Activated CD4-positive, alpha-beta T cell treated with anti-CD3 and anti-CD28 coated beads for 36 hours (primary cell): ENCODE measurements at places on chromosomes 4 and X. TPM values are rescaled to one million over a fixed set of nuclear protein-coding genes. Genes with fewer than 3 reads are reported as not detected.

DNA sequence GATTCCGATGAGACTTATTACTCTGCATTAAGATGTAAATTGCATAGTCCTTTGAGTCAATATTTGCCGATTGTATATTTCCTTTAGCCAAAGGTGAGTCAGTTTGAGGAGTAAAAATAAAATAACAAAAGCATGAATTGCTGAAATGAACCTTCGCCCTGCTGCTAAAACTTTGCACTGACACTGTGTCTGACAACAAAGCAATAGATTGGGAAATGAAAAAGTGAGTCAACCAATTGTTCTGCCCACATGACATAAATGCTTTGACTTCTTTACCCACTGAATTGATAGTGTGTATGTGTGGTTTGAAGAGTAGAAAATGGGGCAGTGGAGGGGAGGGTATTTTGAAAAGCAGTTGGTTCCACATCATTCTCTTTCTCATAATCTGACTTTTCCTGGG lies 88.4 kb upstream of the AFF2 start:
- H3K27ac ChIP-seq: no peak overlapping the region
- peaks cover 10% of the 10 kb centered on the region for H3K27me3 ChIP-seq
- no peaks in the 10 kb centered on the region for H3K36me3 ChIP-seq
- peaks cover 12% of the 10 kb centered on the region for H3K4me1 ChIP-seq
- no peak for DNase-seq

DNA sequence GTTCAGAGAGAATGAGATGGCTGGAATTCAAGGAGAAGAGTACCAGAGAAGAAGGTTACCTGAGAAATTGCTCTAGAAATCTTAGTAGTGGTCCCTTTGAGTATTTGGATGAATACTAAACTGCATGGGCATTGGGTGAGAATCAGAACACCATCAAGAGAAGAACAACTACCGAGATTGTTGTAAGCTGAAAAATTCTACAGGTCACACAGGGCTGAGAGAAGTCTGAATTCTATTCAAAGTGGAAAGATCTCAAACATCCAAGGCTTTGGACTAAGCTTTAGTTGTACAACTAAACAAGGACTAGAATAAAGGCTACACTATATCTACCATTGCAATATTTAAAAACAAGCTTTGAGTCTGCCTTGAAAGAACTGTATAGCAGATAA lies 40.8 kb downstream of the LRBA start:
- H3K4me1 ChIP-seq: peaks cover 68% of the 10 kb centered on the region
- DNase-seq: no peak
- H3K27ac ChIP-seq: no peak overlapping the region
- H3K4me3 ChIP-seq: no peak overlapping the region
- H3K27me3 ChIP-seq: no peaks in the 10 kb centered on the region

DNA sequence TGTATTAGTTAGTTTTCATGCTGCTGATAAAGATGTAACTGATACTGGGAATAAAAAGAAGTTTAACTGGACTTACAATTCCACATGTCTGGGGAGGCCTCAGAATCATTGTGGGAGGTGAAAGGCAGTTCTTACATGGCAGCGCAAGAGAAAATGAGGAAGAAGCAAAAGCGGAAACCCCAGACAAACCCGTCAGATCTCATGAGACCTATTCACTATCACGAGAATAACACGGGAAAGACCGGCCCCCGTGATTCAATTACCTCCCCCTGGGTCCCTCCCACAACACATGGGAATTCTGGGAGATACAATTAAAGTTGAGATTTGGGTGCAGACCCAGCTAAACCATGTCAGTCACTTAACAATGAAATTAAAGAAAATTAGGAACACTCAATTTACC lies 499.1 kb downstream of the FSTL5 start:
- H3K4me1 ChIP-seq: no peaks in the 10 kb centered on the region
- H3K36me3 ChIP-seq: no peaks in the 10 kb centered on the region
- H3K27me3 ChIP-seq: no peaks in the 10 kb centered on the region
- DNase-seq: no peak
- H3K27ac ChIP-seq: no peak overlapping the region
- no peak overlapping the region for H3K4me3 ChIP-seq

GRCh38 chrX:69501429-69501828 lies 2.7 kb upstream of the NALF2 start:
- no peak overlapping the region for H3K27ac ChIP-seq
- peaks cover 2% of the 10 kb centered on the region for H3K4me1 ChIP-seq
- DNase-seq: no peak
- no peak overlapping the region for H3K4me3 ChIP-seq

DNA sequence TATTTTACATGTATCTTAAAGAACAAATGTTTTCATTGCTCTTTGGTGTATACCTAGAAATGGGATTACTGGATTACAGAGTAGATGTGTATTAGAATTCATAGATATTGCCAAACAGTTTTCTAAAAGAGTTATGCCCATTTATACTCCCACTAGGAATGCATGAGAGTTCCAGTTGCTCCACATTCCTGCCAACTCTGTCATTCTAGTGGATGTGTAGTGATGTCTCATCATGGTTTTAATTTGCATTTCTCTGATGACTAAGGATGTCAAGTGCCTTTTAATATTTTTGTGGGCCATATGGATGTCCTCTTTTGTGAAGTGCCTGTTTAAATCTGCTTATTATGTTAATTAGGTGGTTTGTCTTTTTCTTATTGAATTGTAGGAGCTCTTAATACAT lies 65.6 kb upstream of the BMP2K start:
- peaks cover 2% of the 10 kb centered on the region for H3K4me1 ChIP-seq
- DNase-seq: no peak
- no peaks in the 10 kb centered on the region for H3K36me3 ChIP-seq
- no peak overlapping the region for H3K27ac ChIP-seq
- no peaks in the 10 kb centered on the region for H3K27me3 ChIP-seq

DNA sequence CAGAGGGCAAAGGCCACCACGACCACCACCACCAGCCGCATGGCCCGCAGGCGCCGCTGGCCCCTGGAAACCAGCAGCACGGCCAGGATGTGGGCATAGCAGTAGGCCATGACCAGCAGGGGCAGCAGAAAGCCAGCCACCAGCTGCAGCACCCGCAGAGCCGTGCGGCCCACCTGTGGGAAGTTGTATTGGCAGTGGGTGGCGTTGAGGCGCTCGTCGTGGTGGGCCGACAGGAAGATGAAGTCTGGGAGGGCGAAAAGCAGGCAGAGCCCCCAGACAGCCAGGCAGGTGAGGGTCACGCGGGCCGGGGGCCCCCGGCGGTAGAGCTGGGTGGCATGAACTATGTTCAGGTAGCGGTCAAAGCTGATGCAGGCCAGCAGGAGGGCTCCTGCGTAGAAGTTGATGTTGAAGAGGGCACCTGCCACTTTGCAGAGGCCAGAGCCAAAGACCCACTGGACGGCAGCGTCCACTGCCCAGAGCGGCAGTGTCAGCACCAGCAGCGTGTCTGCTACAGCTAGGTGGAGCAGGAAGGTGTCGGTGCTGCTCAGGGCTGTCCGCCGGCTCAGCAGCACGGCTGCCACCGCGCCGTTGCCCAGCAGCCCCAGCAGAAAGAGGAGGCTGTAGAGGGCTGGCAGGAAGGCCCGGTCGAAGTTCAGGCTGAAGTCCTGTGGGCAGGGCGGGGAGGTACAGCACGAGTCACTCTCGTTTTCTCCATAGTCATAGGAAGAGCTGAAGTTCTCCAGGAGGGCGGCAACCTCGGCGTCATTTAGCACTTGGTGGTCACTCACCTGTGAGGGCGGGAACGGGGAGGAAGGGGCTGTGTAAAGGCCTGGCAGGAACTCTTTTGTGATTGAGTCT lies 1.4 kb downstream of the CXCR3 start:
- peaks cover 45% of the 10 kb centered on the region for H3K36me3 ChIP-seq
- peak; percentile 41 for DNase-seq
- H3K4me3 ChIP-seq: peak overlapping the region; percentile 78
- H3K27ac ChIP-seq: peak overlapping the region; percentile 63

Gene VCX3A
- total RNA-seq: not detected

DNA sequence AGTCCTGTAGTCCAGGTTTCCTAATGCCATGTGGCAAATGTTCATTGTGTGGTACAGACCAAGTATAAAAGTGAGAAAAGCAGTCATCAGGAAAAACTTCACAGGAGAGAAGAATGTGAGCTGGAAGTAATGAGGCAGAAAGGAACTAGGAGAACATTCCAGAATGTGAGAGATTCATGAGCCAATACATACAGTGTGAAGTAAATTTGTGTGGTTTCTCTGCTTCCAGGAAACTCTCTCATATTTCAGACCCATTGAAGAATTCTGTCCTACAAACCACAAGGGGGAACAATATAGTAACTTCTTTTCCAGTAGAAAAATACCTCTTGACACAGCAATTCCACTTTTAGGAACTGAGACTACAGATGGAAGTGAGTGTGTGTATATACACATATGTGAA lies 136.5 kb downstream of the RNF150 start:
- no peak for DNase-seq
- no peaks in the 10 kb centered on the region for H3K4me1 ChIP-seq
- H3K4me3 ChIP-seq: no peak overlapping the region
- no peaks in the 10 kb centered on the region for H3K27me3 ChIP-seq
- H3K36me3 ChIP-seq: no peaks in the 10 kb centered on the region

Gene USP17L29
- total RNA-seq: not detected

Gene RHOXF1
- not detected for total RNA-seq

DNA sequence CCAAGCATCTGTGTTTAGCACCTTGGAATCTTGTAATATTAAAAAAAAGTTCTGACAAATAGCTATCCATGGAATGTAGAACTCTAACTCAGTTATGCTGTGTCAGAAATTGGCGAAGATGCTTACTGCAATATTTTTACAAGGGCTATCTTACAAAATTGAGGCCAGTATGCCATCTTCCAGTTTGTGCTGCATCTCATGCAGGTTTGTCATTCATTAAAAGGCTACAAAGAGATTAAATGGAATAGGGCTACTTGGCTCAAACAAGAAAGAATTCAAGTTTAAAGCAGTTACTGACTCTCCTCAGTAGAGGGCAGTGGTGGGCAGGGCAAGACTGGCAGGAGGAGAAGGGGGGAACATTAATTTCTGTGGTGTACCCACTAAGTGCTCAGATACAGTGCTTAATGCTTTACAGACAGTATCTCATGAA lies 66.5 kb downstream of the SHROOM4 start:
- peak; percentile 22 for DNase-seq
- H3K27ac ChIP-seq: no peak overlapping the region

DNA sequence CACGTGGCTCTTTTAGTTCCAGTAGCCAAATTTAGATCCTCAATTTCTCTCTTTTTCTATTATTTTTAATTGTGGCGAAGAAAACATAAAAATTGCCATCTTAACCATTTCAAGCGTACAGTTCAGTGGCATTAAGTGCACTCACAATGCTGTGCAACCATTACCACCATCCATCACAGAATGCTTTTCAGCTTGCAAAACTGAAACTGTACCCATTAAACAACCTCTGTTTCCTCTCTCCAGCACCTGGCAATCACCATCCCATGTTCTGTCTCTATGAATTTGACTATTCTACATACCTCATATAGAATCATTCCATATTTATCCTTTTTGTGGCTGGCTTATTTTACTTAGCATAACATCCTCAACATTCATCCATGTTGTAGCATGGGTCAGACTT lies 74.9 kb downstream of the METTL14 start:
- no peak overlapping the region for H3K4me3 ChIP-seq
- H3K4me1 ChIP-seq: no peaks in the 10 kb centered on the region
- peaks cover 19% of the 10 kb centered on the region for H3K36me3 ChIP-seq
- H3K27ac ChIP-seq: no peak overlapping the region

DNA sequence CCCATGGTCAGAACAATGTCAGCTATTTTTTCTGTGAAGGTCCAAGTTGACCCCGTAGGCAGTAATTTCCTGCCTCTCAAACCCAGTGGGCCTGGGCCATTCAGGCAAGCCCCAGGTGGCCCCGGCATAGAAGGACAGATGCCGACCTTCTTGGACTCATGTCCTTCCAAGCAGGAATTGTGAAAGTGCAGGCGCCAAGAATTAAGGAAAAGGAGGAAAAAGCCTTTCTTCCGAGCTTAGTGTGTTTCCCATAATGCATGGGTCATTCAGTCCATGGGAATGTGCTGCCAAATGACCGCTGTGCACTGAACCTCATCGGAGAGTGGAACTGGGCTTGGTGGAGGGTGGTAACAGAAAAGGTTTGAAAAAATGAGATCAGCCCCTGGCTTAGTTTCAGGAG lies 196.5 kb upstream of the HS3ST1 start:
- no peak overlapping the region for H3K27ac ChIP-seq
- H3K4me1 ChIP-seq: no peaks in the 10 kb centered on the region
- no peak overlapping the region for H3K4me3 ChIP-seq
- DNase-seq: no peak

Gene ACSL1
- total RNA-seq: 17.2 TPM
